ENCODE measurements at places on chromosomes 1 and 21.

GRCh38 chr21:16308269-16308668 is 578.5 kb downstream of the USP25 start:
- no peak for DNase-seq

DNA sequence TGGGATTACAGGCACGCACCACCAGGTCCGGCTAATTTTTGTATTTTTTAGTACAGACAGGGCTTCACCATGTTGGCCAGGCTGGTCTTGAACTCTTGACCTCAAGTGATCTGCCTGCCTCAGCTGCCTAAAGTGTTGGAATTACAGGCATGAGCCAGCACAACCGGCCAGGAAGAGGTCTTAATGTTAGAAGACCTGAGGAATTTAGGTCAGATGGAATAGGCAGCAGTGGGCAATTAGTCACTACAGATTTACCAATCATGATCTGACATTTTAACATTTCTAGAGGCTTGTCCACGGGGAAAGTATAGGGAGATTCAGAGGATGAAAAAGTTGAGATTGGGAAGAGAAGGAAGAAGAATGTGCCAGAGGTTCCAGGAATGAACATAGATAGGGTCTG is 8.9 kb upstream of the APP start:
- no peak for DNase-seq

- no peak for DNase-seq
Observed at GRCh38 chr1:7060745-7061144, 275.5 kb downstream of the CAMTA1 start.

DNA sequence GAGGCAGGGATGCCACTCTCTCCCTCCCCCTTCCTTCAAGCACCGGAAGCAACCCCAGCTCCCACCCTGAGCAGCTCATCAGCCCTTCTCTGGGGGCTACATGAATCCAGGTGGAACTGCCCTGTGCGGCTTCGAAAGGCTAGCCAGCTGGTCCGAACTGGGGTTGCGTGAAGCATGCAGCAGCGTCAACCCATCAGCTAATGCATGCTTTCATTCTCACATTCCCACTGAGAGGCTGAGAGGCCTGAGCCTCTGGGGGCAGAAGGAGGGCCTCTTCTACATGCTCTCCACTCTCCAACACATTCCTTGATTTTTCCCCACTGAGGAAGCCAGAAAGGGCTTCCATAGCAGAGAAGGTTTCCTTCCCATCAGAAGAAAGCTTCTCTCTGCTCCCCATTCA is 5.6 kb downstream of the RXRG start:
- no peak for DNase-seq

- no peak for DNase-seq
Observed at GRCh38 chr1:195971589-195971988, 636.7 kb downstream of the KCNT2 start.

- peak; percentile 77 for DNase-seq
Observed at GRCh38 chr21:41283211-41283818, 33.3 kb upstream of the FAM3B start.

- no peak for DNase-seq
Observed at GRCh38 chr21:21018821-21019220, 20.6 kb downstream of the NCAM2 start.

Measured in GM10248 (cell line).